ENCODE measurements at places on chromosomes 2 and 18.

- DNase-seq = no peak
Measured at GRCh38 chr2:6941299-6942046, 24.3 kb downstream of the RNF144A start.

- no peak for DNase-seq
Measured at GRCh38 chr2:147631294-147631693, 213.5 kb upstream of the ACVR2A start.

- no peak for DNase-seq
Measured at GRCh38 chr2:63834401-63834800, 7.3 kb upstream of the UGP2 start.

GRCh38 chr2:22198381-22199283 is 1074.9 kb downstream of the TDRD15 start:
- no peak for DNase-seq

DNA sequence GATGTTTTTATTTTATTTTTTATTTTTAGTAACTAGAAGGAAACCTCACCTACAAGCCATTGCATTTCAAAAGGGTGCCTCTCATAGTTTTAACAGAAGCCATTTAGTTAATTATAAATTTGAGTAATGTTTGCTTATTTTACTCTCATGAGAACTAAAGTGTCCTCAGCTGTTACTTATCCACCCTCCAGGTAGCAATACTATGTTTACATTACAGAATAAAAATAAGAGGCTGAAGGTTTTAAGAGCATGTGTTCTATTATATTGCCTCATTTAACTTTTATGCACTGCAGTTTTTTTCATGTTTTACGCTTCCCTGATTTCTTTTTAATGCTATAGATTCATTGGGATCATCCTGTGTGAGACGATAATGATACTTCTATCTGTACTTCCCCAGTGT is 235.5 kb downstream of the THSD7B start:
- DNase-seq = no peak

DNA sequence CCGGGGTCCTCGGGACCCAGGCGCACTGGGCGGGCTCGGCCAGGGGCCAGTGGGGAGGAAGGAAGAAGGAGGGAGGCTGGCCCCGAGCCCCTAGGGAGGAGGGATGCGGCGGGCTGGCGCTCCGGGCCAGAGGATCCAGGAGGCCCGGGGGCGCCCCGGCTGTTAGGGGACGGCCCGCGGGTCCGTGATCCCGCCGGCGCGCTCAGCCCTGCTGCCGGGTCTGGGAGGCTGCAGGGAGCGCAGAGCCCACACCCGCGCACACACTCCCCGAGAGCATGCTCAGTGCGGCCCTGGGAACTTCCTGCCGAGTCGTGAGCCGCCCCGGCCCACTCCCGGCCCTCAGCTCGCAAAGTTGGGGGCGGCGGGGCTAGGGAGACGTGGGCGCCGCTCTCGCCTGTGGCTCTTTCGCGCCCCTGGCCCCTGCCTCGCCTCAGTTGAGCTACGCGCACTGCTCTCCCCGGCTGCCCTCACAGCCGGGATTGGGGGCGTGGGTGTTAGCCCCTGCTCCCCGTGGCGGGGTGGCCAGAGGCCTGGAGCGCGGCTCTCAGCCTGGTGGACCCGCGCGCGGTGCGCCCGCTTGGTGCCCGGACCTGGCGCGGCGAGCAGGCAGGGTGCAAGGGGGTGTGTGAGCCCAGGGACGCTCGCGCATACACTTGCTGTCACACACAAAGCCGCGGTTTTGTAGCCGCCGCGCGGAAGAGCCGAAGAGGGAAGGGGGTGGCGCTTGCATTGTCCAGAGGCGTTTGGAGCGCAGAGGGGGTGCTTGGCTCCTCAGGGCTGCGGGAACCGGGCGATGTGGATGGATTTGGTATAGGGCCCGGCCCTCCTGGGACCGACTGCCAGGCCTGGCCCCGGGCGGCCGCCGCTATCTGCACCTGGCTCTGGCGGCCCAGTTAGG is 132.9 kb upstream of the MGAT5 start:
- peak; percentile 73 for DNase-seq
